ENCODE measurements at places on chromosomes 11 and 22.
A peak's percentile ranks its signal among the peaks of the same experiment; 100 is the strongest.

DNA sequence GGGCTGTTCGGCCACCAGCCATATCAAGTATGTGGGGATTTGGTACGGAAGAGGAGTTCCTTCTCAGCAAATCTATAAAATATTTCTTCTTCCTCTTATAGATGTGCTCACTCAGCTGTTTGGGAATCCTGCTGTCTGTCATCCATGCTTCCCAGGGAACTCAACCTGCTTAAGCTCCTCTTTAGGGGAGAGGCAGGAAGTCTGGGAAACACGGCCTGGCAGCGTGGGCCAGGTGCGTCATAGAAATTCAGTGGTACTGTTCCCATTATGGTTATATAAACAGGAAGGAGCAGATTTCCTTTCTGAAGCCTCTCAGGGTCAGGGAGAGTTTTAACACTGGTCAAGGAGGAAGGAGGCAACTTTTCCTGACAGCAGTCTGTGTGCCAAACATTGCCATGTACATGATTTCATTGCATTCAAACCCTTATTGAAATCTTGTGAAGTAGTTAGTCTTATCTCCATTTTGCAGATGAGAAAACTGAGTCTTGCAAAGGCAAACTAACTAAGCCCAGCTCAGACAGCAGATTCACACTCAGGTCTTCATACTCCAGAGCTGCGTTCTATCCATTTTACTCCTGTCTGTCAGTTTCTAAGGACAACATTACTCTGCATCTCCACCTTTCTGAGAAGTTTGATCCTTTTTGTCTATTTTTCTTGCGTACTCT is 35.4 kb upstream of the AMOTL1 start:
- no peak for DNase-seq

- DNase-seq: no peak
Observed at GRCh38 chr11:132347156-132348090, 977.0 kb downstream of the NTM start.

DNA sequence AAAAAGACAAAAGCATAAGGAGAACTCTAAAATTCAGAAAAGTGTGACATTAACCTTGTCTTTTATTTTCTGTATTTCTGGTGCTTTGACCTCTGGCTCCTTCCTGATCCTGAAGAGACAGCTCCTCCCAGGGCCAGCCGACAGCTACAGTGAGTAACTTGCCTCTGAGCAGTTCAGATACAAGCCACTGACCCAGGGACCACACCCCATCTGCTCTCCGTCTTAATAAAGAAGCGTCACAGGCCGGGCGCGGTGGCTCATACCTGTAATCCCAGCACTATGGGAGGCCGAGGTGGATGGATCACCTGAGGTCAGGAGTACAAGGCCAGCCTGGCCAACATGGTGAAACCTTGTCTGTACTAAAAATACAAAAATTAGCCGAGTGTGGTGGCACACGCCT is 6.5 kb downstream of the MLC1 start:
- no peak for DNase-seq

DNA sequence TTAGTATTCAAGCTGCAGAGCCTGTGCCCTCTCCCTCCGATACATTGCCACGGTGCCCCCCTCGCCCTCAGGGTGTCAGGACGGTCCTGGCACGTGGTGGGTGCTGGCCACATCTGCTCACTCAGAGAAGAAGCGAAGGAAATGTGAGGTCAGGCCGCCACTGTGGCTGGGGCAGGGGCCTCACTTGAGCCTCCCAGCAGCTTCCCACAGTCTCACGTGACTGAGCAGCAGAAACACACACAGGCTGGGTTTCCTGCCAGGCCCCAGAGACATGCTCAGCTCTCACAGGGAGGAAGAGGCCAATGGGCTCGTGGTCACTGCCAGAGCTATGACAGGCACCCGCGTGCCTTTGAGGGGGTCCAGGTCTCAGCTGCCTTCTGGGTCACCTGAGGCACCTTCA is 37.9 kb upstream of the PRR5 start:
- DNase-seq: peak; percentile 63

- DNase-seq: peak; percentile 68
Observed at GRCh38 chr11:59429924-59430516, 3.8 kb upstream of the OR5A2 start.

DNA sequence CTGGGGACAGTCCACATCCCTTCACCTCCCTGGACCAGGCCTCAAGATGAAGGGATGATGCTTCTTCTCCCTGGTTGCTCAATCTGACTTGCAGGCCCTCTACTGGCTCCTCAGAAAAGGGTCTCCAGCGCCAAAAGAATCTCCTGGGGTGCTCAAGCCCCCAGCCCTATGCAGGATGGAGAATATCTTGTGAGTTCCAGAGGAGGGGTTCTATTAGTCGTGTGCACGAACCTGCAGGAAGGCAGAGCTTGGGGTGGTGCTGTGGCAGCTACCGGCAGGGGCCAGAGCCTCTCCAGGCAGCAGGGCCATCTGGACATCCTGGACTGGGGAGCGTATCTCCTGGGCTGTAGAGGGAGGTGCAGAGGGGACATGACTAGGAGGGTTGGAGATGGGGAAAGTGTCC is 1339.5 kb downstream of the BRD1 start:
- DNase-seq: no peak

GRCh38 chr11:1782031-1782590 is 18.4 kb upstream of the CTSD start:
- peak; percentile 36 for DNase-seq

DNA sequence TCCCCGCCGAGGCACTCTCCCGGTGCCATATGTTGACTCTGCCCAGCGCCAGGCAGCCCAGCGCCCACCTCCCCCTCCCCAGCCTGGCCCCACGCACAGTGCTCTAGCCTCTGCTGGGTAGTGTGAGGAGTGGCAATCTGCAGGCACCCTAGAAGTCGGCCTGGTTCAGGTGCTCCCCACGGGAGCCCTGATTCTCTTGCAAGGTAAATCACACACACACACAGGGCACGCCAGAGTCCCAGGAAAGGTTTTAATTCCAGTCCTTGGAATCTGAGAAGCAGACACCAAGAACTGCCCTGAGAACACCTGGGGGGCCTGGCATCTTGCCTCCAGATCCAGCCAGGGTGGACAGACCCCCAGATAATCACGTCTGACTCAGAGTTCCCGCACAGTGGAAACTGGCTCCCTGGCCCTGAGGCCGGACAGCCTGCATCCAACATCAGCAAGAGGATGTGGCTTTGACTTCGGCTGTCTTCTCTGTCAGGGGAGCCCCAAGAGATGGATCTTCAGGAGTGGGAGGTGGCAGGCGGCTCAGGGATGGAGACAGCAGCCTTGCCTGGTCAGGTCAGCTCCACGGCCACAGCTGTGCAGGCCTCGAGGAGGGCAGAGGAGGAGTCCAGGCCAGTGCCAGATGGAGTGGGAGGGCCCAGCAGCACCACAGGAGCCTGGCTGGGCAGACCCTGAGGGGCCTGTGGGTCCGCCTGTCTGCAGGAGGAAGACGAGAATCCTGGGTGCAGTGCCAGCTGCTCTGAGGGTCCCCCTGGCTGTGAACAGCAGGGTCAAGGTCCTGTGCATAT is 1.1 kb upstream of the RIN1 start:
- DNase-seq: no peak

DNA sequence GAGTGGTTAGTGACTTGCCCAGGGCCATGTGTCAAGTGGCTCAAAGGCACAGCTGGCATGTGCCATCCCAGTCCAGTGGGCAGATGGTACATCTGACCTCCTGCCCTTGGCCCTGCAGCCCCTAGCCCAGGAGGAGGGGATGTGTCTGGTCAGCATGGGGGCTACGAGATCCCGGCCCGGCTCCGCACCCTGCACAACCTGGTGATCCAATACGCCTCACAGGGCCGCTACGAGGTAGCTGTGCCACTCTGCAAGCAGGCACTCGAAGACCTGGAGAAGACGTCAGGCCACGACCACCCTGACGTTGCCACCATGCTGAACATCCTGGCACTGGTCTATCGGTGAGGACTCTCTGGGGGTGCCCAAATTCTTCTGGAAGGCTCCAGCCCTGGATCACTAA is 5.7 kb upstream of the RAB1B start:
- DNase-seq: no peak

GRCh38 chr22:36369922-36370791 is 17.6 kb downstream of the MYH9 start:
- DNase-seq: no peak

DNA sequence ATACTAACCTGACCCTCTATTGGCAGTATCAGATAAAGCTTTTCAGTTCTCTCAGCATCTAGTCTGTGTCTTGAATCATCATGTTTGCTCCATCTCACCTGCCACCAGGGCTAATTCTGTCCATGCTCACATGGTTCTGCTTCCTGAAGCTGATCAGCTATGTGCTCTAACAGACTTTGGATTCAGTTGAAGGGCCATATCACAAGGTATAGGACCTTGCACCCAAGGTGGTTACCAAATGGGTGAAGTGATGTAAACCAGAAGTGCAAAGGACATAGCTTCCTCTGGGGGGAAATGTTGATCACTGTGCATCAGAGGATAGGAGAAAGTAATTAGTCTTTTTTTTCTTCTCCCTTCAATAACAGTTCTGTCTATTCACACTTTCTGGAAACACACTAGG is 417.0 kb upstream of the ANO5 start:
- no peak for DNase-seq

DNA sequence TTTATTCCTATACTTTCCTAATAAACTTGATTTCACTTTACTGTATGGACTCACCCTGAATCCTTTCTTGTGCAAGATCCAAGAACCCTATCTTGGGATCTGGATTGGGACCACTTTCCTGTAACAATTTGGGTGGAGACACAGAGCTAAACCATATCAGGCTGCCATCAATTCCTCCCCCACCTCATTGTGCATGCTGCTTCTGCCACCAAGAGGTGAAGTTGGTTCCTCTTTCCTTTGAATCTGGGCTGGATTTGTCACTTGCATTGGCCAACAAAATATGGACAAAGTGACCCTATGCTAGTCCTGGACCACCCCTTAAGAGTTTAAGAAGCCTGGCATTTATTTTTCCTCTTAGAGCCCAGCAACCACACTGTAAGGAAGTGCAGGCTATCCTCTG is 39.4 kb upstream of the CEP295 start:
- no peak for DNase-seq

DNA sequence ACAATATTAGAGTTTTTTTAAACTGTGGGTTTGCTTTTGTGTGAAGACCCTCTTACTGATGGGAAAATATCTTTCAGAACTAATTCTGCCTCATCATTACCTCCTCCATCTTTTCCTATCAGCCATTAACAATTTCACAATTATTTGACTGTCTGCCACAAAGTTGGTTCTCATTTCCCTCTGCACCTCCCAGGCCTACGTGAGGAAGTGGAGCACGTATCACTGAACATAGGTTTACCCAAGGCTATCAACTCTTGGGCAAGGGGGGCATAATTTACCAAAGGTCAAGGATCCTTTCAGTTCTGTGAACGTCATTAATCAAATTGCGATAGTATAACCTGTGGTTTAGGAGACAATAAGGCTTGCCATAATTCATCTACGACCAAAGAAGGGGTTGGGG is 60.0 kb downstream of the LIF start:
- no peak for DNase-seq

DNA sequence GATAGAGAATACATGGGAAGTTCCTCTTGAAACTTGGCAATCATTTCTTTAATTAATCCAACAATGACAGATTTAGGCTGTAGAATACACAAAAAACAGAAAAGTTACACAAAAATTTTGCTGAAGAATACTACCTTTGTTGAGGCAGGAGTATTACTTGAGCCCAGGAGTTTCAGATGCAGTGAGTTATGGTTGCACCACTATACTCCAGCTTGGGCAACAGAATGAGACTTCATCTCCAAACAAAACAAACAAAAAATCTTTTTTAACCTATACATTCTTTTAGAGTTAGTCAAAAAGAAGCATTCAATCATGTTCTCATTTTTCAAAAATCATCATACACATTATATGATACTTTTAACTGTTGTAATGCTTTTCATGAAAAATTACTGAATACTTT is 22.1 kb downstream of the UEVLD start:
- no peak for DNase-seq

GRCh38 chr11:123188508-123189165 is 6.4 kb downstream of the CLMP start:
- no peak for DNase-seq

DNA sequence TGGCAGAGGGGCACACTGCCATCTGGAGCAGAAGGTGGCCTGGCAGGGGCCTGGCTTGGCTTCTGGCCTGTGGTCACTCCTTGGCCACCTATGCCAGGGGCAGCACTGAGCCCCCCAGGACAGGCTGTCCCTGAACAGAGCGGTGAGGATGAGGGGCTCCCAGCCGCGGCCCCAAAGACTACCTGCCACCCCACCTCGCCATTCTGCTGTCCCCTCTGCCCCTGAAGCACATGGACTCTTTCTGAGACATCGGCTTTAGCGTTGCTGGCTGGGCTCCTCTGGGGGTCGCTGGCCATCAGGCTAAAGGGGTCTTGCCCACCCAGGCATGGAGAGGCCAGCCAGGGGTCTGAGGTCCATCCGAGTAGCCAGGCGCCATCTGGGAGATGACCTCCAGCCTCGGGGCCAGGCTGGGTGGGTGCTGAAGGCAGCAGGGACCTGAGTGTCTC is 87.8 kb downstream of the WNT7B start:
- no peak for DNase-seq

DNA sequence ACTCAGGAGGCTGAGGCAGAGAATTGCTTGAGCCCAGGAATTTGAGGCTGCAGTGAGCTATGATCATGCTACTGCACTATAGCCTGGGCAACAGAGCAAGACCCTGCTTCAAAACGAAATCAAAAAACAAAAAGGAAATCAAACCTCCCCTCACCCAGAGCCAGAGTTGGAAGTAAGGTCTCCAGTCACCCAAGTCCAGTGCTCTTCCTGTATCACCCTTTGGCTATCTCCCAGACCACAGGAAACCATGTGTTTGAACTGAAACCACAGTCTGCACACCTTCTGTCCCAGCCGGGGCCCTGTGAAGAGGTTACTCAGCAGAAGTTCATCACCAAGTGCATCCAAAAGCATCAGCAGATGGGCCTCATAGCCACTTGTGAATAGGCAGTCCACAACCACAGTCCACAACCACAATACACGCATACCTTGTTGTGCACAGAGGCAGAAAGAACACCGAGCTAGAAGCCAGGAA is 4.6 kb downstream of the MYH9 start:
- DNase-seq: peak; percentile 75

GRCh38 chr11:61923166-61924063 is 6.0 kb upstream of the RAB3IL1 start:
- no peak for DNase-seq

DNA sequence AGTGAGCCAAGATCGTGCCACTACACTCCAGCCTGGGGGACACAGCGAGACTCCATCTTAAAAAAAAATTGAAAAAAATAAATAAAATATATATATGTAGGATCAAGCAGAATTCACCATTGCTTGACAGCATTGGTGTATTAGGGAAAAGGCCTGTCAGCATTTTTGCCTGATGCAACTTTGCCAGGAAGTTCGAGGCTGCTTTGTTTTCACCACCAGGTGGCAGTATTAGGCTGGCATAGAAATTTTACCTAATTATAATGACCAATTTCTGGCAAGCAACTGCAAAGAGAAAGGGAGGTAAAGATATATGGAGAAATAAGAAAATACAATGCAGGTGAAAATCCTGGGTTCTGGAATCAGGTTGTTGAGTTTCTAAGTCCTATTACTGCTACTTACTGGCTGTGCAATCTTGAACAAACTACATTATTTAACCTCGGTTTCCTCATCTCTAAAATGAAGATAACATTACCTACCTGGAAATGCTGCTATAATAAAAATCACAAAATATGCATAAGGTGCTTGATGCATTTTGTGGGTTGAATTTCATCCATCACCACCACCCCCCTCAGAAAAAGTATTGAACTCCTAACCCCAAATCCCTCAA is 24.7 kb downstream of the LAYN start:
- DNase-seq: peak; percentile 40

GRCh38 chr11:131163613-131164012 is 206.8 kb upstream of the NTM start:
- no peak for DNase-seq

Data from CD4-positive, alpha-beta T cell treated with Interleukin-1 beta for 1 hour (primary cell).